Fibroblast of the aortic adventitia (primary cell): ENCODE measurements at places on chromosomes 16 and 17. TPM values are rescaled to one million over a fixed set of nuclear protein-coding genes. Genes with fewer than 3 reads are reported as not detected.

Gene IRX3
- total RNA-seq, result 0.09 and 1.8 TPM in 2 replicates

GRCh38 chr16:50615891-50616290 is 65.2 kb downstream of the SNX20 start:
- peak; percentile 94 for DNase-seq

GRCh38 chr17:61149862-61150362 is 249.7 kb upstream of the TBX2 start:
- no peak for DNase-seq

GRCh38 chr17:27322690-27323508 is 29.0 kb downstream of the WSB1 start:
- no peak for DNase-seq

GRCh38 chr17:17846645-17847044 is 9.9 kb upstream of the SREBF1 start:
- no peak for DNase-seq

- DNase-seq, result no peak
These were observed 26.4 kb downstream of the ADCY9 start for GRCh38 chr16:4089811-4090301.
